ENCODE measurements at places on chromosomes 3 and 15.
A peak's percentile ranks its signal among the peaks of the same experiment; 100 is the strongest.

GRCh38 chr15:30992249-30992864 is 929 bp upstream of the MTMR10 start:
- no peak for DNase-seq

- DNase-seq, result no peak
Observed at GRCh38 chr3:141493184-141493583, 6.4 kb downstream of the RASA2 start.

DNA sequence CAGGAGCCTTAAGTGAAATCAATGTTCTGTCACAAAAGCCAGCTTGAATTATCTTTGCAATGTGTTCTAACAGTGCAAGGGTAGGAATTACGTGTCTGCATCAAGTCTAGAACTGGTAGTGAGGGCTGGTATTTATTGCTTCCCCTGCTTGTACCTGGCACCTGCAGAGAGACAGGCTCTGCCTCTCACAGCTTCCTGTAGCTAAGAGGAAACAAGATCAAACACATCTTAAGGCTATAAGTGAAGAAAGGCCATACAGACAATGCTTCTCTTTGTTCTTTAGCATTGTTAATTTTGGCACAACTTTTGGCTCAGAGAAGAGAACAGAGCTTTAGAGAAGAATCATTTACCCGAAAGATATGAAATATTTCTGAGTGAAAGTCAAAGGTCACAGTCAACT is 479.9 kb downstream of the GRM7 start:
- no peak for DNase-seq

DNA sequence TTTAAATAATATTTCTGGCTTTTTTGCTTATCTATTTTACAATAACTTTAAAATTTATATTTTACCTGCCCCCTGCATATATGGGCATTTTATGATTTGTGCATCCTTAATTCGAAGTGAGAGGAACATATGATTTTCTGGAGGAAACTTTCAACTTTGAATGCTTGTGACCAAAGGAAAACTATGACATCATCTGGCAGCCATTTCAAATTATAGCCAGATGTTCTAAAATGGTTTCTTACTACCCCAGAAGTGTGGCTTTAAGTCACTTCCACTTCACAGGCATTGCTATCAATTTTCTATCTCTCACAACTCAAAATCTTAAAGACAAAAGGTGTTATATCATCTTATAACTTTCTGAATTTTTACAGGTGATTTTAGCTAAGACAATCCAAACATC is 508.8 kb downstream of the RBMS3 start:
- no peak for DNase-seq

DNA sequence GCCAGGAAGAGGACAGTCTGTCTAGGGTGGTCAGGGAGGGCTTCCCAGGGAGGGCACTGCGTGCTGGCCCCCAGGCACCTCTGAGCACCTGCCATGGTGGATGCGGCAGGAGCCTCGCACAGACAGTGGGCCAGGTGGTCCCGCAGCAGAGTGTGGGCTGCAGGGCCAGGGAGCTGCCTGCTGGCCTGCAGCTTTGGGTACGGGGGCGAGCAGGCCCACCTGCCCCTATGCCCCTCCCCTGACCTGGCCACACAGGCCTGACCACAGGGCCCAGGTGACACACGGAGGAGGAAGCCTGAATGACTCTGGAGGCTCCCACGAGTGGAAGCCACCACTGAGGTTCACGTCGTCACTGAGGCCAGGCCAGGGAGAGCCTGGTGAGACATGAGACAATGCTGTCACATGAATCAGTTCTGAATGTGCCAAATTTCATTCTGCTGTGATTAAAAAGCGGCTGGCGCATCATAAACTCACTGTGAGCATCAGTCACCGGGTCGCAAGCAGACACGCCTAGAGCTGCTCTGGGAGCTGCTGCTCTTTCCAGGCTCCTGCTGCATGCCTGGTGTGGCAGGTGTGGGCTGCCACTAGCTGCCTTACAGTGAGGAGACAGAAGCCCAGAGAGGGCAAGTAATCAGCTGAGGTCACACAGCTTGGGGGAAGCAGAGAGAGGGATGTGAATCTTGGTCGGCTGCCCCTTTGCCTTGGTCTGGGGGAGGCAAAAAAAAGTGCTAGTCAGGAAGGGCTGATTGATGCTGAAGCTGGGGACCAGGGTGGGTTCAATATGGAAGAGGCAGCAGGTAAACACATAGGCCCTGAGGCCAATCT is 39.5 kb upstream of the IQSEC1 start:
- DNase-seq, result no peak

GRCh38 chr3:5301651-5302297 is 114.3 kb downstream of the EDEM1 start:
- no peak for DNase-seq

- no peak for DNase-seq
Observed at GRCh38 chr15:52290329-52290728, 5.3 kb downstream of the MYO5C start.

DNA sequence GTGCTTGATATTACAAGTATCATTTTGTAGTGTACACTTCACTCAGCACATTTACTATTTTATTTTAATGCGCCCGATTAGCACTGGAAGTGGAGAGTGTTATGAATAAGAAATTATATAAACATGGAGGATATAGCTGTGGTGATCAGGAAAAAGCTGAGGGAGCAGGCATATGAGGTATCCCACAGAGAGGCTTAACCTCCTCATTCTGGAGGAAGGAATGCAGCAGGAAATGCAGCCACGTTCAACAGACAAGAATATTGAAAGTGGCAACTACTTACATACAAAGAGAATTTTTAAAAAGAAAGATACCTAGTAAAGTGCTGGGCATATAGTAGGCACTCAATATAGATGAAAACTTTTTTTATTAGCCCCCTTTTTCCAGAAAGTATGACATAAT is 166.0 kb upstream of the SATB1 start:
- no peak for DNase-seq

- DNase-seq, result no peak
Observed at GRCh38 chr15:37097144-37097919, 3.0 kb downstream of the MEIS2 start.

- DNase-seq, result no peak
Observed at GRCh38 chr3:187367561-187368103, 553 bp upstream of the RTP4 start.

DNA sequence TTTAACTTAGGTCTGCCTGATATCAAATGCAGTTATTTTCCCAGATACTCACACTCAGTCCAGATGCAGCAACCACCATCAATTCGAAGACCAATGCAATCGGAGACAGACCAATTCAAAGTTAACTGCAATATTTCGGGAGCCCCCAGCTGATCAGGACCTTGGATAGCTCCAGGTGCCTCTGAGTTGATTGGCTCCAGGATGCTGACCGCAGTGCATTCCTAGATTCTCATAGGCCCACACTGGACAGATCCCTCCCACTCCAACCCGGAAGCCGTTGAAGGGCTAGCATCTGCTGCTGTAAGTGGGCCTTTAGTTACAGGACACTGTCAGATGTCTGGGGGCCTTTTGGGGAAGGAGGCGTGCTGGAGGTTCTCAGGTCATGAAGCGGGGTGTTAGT is 89.5 kb upstream of the ATP2B2 start:
- no peak for DNase-seq

DNA sequence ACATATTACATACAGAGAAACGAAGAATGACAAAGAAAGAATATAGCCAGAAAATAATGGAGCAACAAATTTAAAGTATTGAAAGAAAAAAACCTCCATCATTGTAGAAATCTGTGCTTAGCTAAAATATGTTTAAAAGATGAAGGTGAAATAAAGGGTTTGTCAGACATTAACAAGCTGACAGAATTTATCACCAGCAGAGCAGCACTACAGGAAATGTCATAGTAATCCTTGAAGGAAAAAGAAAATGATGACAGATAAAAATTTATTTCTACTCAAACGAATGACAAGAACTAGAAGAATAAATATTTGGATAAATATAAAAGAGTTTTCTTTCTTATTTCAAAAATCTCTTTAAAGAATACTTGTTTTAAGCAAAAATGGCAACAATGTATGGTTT is 40.6 kb upstream of the OTOL1 start:
- DNase-seq, result no peak

- no peak for DNase-seq
Observed at GRCh38 chr3:133838296-133838789, 32.7 kb downstream of the SRPRB start.

GRCh38 chr3:71581457-71582035 is 2.0 kb downstream of the FOXP1 start:
- DNase-seq, result peak; percentile 17

DNA sequence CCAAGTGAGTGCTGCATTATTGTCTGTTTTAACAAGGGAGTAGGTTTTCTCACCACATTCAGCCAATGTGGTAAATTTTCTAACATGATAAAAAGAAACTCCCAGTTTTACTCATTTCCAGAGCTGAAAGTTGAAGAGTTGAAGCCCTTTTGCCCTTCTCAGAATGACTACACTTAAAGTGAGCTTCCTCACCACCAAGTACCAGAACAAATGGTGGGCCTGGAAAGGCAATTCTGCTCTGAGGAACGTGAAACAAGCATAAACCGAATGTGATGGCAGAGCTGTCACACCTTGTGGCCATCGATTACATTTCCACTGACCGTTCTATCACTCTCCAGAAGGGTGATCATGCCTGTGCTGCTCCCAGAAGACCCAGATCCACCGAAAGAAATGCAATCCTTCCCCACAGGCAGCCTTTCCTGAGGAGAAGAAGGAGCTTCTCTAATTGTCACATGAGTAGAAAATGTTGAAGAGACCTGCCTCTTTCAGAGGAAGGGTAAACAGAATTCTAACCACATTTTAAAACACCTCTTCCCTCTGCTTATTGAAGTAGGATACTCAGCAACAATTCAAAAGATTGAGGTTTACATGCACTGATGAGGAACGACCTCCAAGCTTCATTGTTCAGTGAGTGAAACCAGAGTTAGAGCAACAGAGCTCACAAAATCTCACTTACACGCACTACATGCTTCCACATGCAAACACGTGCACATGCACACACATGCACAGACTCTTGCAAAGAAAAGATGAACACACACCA is 21.4 kb upstream of the CCR9 start:
- DNase-seq, result no peak

DNA sequence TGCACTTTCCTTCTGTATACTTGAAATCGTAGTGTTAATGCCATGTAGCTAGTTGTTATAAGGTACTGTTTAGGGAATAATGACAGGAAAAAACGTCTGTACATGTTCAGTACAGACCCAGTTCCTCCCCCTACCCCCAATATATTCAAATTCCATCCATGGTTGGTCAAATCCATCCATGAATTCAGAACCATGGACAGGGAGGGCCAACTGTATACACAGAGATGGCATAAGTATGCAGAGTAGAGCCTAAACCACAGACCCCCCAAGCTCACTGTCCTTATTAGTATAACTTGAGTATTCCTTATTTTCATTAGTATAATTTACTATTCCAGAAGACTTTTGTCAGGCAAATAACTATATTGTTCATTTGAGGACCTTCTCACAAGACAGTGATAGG is 51.2 kb upstream of the ADAMTS17 start:
- no peak for DNase-seq

GRCh38 chr3:149247929-149248691 is 26.5 kb upstream of the CP start:
- no peak for DNase-seq

GRCh38 chr3:68953816-68954444 is 21.6 kb upstream of the TAFA4 start:
- no peak for DNase-seq

DNA sequence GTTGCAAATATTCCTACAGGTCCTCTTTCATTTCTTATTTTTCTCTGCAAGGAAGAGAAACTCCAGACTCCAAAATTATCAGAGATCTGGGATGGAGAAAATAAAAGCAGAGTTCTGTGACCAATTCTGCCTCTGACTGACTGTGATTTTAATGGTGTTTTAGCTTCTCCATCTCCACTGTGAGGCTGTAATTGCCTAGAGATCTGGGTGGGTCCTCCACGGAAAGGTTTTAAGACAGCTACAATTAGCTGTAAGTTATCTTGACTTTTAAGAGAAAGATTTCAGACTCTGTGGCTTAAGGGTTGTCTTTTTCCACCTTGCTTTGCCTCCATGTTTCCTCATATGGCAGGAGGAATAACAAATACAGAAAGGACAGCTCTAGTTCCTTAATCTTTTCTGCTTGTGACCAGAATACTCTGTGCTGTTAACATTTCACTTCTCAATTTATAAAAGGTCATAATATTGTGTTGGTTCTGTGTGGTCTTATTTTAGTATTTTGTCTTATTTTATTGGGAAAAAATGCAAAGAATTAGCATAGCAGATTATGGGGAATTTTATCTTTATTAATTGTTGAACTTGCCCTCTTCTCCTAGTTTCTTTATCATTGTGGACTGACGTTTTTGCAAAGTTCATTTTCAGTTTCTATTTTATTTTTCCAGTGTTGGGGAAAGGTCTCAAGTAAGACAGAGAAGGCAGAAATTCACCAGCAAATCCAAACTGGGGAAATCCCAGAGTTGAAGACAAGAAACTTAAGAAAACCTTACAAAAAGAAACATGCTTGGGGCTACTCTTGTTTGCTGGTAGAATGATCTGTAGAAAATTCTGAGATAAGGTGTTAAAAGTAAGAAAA is 157.9 kb downstream of the RAP2B start:
- no peak for DNase-seq

DNA sequence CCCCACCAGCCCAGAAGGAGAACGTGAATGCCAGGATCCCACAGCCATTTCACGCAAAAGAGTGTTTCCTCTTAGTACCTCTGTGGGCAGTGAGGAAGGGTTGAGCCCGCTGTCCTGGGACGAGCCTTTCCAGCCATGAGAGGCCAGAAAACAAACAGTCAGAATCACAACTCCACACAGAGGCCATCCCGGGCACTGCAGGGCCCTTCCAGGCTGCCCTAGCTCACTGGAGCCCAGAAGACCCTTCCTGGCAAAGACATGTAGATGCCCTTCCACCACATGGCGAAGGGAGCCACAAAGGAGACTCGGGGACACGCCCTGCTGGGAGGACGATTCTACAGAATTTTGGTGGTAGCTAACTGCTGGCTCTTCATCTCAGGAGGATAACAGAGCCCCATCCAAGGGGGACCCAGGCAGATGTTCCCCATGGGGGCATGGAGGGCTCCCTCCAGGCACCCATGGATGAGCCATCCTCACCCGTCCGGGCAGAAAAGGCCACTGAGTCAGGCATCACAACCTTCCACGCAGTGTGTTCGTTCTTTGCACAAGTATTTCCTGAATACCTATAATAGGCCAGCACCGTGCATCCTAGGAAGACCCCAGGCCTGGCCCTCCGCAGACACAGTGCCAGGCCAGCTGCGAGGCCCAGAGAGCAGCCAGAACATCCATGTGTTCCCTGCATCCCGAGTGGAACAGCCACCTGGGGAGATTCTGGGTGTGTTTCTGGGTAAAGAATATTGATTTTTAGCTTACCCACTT is 47.2 kb downstream of the SLC12A8 start:
- no peak for DNase-seq

DNA sequence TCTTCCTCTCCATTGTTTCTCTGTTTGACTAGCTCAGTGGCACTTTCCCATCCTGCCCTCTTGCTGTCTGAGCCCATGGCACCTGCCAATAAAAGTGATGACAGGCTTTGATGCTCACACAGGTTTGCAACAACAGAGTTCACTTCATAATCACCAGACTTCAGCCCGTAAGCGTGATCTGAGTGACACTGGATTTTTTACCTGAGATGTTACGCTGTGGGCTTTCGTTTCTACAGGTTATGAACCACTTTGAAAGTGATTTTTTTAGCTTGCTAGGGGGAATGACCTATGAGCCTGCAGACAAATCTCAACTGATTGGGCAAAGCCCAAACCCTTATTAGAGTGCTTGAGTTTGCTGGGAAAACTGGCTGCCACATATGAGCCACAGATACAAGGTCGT is 173.9 kb upstream of the ICE2 start:
- DNase-seq, result no peak

All from activated T-helper 1 cell treated with Interleukin-2 at 50 U/mL for 16 hours (primary cell).